ENCODE measurements at places on chromosomes 6 and 20.

- DNase-seq = no peak
These were observed 396.8 kb upstream of the HS3ST5 start for GRCh38 chr6:114739656-114740055.

DNA sequence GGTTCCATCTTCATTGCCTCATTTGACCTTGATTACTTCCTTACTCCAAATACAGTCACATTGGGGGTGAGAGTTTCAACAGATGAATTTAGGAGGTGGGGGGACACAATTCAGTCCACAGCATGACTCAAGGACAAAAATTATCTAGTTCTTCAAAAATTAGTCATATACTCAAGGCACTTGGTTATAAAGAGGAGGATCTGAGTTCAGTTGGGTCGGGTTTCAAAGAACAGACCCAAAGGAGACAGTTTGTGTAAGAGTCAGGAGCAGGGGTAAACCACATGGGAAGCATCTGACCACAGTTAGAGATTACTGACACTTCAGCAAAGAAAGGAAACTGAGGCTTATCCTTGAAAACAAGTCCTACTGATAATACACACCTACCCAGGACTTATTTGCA lies 138.0 kb downstream of the TBC1D7 start:
- no peak for DNase-seq

DNA sequence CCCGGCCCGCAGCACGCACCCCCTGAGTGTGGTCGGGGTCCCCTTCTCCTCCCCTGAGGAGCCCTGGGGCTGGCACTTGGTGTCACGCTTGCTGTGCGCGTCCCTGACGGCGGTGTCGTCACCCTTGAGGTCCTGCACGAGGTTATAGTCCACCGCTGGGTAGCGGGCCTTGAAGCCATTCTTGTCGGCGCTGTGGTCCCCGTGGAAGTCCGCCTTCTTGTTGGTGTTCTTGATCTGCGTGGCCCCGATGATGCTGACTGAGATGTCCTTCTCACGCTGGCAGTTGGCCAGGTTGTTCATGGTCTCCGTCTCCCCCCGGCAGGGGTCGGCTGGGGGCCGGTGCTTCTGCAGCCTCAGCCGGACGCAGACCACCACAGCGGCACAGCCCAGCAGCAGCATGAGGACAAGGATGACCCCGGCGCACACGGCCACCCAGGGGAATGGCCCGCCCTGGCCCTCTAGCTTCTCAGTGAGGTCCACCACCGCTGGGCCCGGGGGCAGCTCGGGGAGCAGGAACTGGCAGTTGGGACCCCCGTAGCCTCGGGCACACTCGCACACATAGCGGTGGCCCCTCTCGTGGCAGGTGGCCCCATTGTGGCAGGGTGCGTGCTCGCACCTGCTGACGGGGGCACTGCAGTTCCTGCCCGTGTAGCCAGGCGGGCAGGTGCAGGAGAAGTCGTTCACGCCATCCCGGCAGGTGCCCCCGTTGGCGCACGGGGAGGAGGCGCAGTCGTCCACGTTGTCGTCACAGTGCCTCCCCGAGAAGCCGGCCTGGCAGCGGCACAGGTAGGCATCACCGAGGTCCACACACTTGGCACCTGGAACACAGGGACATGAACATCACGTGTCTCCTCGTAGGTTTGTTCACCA lies 7.4 kb downstream of the DLL1 start:
- DNase-seq = no peak

- no peak for DNase-seq
These were observed 15.2 kb downstream of the DNAH8 start for GRCh38 chr6:38730140-38730862.

DNA sequence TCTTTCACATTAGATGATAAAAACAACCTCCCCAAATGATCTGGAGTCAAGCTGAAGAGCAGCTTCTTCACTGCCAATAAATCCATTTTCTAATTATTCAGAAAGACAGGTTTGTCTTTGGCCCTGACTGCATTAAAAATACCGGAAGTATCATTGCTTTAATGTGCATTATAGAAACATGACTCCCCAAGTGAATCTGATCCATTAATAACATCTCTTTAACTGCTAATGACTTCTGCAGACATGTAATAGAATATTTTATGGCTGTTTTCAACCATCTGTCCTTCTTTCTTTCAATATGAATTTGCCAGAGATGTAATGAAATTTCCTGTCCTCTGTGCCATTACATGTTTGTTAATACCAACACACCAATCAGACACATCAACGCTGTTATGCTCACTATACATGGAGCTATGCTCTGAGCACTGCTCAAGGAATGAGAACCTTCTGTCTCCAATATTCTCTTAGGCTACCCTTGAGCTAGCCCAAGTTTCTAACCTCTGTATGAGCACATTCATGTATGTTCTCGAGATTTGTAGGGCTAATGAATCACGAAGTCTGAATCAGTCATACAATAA lies 87.8 kb downstream of the LYRM4 start:
- DNase-seq = no peak

DNA sequence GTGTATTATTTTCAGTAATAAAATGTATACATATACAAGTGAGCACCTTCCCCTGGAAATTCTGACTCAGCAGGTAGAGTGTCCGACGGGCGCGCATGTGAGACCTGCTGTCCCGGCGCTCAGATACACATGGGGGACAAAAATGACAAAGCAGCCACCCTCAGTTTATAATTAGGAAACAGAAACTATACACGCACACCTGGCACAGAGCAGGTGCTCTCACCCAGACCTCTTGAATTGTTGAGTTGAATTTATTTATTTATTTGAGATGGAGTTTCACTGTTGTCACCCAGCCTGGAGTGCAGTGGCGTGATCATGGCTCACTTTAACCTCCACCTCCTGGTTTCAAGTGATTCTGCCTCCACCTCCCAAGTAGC lies 180.4 kb downstream of the ZDHHC14 start:
- DNase-seq = no peak

DNA sequence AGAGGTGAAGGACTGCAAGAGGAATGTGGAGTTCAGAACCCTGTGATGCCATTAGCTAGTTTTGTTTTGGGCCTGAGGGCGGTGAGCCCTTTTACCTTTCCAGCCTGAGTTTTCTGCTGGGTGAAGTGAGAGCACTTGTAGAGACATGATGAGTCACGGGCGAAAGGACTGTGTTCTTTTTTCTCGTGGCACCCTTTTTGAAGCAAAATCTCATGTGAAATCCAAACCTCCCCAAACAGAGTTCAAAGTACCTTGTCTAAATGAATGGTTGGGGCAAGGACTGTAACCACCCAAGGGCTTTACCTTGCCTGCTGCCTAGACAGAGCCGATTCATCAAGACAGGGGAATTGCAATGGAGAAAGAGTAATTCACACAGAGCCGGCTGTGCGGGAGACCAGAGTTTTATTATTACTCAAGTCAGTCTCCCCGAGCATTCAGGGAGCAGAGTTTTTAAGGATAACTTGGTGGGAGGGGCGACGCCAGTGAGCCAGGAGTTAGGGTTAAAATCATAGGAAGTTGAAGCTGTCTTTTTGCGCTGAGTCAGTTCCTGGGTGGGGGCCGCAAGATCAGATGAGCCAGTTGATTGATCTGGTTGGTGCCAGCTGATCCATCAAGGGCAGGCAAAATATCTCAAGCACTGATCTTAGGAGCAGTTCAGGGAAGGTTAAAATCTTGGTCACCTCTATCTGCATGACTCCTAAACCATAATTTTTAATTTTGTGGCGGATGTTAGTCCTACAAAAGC lies 25.8 kb downstream of the SAMD5 start:
- no peak for DNase-seq

GRCh38 chr20:45404438-45404837 lies 3.7 kb upstream of the DBNDD2 start:
- DNase-seq = no peak

GRCh38 chr6:37582306-37582705 lies 82.6 kb upstream of the CCDC167 start:
- no peak for DNase-seq

DNA sequence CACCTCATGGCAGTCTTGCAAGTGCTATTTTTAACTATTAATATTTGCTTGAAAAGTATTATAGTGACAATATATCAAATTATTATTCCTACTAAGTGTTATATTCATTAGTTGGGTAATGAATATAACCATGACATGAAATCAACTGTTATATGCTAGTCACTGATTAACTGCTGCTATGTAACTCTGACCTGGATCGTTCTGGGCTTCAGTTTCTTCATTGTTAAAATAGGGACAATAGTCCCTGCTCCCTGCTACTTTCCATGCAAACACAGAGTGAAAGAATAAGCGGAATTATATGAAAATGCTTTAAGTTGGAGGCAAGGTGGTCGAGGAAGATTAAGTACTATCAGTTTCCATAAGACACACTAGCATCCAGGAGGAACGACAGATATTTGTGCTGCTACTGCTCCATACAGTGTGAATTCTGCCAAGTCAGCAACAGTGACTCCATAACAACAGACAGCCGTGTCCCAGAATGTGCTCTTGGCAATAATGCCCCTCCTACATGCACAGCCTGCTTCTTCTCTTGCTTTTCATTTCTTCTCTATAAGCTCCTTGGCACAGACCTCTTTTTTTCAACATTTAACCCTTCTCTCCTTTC lies 107.2 kb downstream of the CHD6 start:
- DNase-seq = no peak

GRCh38 chr6:150713931-150714330 lies 114.2 kb downstream of the PLEKHG1 start:
- DNase-seq = no peak

- DNase-seq = no peak
These were observed 177.7 kb upstream of the SULF2 start for GRCh38 chr20:47963022-47963421.

- peak; percentile 67 for DNase-seq
These were observed 456.9 kb upstream of the ID4 start for GRCh38 chr6:19380293-19380692.

- DNase-seq = no peak
These were observed 16.2 kb downstream of the STAU1 start for GRCh38 chr20:49171909-49172308.

GRCh38 chr20:23022849-23023248 lies 12.3 kb upstream of the SSTR4 start:
- DNase-seq = peak; percentile 18

GRCh38 chr6:129657483-129657882 lies 52.5 kb downstream of the ARHGAP18 start:
- DNase-seq = no peak

- DNase-seq = peak; percentile 12
These were observed 5.2 kb downstream of the INSM1 start for GRCh38 chr20:20373091-20373571.

DNA sequence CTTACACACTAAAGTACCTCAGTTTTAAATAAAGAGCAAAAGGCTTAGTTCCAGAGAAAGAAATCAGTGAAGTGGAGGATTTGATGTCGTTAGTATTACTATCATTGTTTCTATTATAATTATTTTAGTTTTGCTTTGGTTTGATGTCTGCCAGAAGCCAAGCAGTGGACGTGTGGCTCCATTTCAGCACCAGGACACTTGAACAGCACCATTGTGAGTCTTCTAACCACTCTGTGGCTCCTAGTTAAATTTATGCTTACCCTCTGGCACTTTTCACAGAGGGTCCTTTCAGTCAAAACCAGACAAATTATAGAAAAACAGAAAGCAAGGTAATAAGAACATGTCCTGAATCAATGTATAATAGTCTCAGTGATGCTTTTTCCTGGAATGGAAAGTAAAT lies 3.4 kb downstream of the COL9A1 start:
- peak; percentile 29 for DNase-seq

DNA sequence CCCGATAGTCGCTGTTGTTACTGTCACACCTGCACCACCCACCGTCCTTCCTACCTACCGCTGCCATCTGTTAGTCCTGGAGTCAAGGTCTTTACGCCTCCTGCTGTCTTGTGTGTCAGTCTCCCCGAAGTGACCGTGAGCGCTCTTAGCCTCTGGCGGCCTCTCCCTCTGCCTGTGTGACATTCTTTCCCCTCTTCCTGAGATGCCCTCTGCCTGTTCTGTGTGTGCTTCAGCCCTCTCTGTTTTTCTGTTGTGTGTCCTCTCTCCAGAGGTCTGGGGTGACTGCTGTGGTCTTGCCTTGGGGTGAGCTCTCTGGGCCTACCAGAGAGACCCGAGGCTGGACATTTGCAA lies 54.9 kb downstream of the TCP11 start:
- no peak for DNase-seq

GRCh38 chr6:131807644-131808459 lies at the start of gene ENPP1:
Gene ENPP1, plus strand, starts transcription at chr6:131808020. Its CDS starts 16 bp downstream, at chr6:131808036.
- peak; percentile 39 for DNase-seq

Measured in fibroblast of pulmonary artery (primary cell).